ENCODE measurements at places on chromosomes 12 and 14. TPM values are rescaled to one million over a fixed set of nuclear protein-coding genes. Genes with fewer than 3 reads are reported as not detected.

DNA sequence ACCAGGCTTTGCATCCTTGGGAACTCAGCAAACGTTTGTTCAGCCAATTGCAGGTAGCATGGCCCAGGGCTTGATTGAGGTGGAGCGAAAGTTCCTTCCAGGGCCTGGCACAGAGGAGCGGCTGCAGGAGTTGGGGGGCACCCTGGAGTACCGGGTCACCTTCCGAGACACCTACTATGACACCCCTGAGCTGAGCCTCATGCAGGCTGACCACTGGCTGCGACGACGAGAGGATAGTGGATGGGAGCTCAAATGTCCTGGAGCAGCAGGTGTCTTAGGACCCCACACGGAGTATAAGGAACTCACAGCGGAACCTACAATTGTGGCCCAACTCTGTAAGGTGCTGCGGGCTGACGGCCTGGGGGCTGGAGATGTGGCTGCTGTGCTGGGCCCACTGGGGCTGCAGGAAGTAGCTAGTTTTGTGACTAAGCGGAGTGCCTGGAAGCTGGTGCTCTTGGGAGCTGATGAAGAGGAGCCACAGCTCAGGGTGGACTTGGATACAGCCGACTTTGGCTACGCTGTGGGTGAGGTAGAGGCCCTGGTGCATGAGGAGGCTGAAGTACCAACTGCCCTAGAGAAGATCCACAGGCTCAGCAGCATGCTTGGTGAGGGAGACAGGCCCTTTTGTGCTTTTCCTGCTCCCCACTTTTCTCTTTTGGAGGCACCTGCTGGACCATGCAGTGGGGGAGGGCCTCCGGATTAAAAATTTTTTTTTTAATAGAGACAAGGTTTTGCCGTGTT, 799 bp downstream of the THTPA start:
- DNase-seq: no peak
- peaks cover 41% of the 10 kb centered on the region for H3K4me1 ChIP-seq
- no peaks in the 10 kb centered on the region for H3K27me3 ChIP-seq

ACSM4 gene
- not detected for total RNA-seq

- H3K27me3 ChIP-seq: no peaks in the 10 kb centered on the region
- no peak overlapping the region for H3K27ac ChIP-seq
- no peak for DNase-seq
These were observed 2.4 kb downstream of the NCOR2 start for GRCh38 chr12:124564971-124565491.

DNA sequence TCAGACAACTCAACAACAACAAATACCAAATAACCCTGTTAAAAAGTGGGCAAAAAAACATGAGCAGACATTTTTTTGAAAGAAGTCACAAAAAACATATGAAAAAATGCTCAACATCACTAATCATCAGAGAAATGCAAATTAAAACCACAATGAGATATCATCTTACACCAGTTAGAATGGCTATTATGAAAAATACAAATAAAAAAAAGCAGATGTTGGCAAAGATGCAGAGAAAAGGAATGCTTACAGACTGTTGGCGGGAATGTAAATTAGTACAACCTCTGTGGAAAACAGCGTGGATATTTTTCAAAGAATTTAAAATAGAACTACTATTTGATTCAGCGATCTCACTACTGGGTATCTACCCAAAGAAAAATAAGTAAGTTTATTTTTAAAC, 114.0 kb downstream of the SLC38A4 start:
- DNase-seq: no peak
- no peak overlapping the region for H3K4me3 ChIP-seq
- no peaks in the 10 kb centered on the region for H3K27me3 ChIP-seq

DNA sequence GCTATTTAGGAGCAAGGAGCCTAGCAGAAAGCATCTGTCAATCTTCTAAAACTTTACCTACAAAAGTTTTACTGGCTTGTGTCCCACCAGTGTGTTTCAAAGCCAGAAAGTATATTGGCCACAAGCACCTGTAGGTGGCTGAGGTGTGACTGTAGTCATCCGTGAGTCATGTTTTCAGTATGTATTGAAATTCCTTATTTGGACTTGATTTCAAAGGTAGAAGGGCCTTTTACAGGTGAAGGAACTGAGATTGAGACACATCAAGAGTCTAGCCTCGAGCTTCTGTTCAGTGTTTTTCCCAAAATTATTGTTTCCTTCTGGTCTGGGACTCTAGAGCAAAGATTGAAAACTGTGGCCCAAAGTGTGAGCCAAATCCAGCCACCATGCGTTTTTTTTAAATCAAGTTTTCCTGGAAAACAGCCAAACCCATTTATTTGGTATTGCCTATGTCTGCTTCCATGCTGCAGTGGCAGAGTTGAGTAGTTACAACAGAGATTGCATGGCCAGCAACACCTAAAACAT, 195.3 kb upstream of the BCL2L14 start:
- no peak overlapping the region for H3K4me3 ChIP-seq
- DNase-seq: no peak
- H3K27me3 ChIP-seq: no peaks in the 10 kb centered on the region
- H3K36me3 ChIP-seq: no peaks in the 10 kb centered on the region

DNA sequence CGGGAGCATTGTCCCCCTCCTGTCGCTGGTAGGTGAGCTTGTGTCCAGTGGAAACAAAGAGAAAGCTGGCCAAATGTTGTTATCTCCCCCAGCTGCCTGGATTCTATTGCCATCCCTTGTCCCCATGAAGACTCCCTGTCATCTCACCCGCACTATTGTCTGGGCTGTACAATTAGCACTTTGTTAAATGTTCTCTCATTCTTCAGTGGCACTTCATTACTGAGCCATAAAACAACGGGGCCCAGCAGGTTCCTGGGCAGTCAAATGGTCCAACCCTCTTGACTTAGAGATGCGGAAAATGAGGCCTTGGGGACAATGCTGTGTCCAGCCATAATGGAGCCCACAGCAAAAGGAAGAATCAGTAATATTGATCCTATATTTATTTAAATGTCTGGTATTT, 13.2 kb upstream of the COL2A1 start:
- no peak overlapping the region for H3K4me3 ChIP-seq
- no peak overlapping the region for H3K27ac ChIP-seq
- H3K36me3 ChIP-seq: no peaks in the 10 kb centered on the region
- peaks cover 4% of the 10 kb centered on the region for H3K4me1 ChIP-seq

- H3K4me1 ChIP-seq: peaks cover 17% of the 10 kb centered on the region
- H3K4me3 ChIP-seq: no peak overlapping the region
- H3K27me3 ChIP-seq: no peaks in the 10 kb centered on the region
These were observed 986.1 kb upstream of the FLRT2 start for GRCh38 chr14:84543859-84544258.
